ENCODE measurements at places on chromosomes 2 and 18.

- DNase-seq, result peak; percentile 36
Measured at GRCh38 chr2:216690853-216691741, 4.3 kb downstream of the IGFBP5 start.

DNA sequence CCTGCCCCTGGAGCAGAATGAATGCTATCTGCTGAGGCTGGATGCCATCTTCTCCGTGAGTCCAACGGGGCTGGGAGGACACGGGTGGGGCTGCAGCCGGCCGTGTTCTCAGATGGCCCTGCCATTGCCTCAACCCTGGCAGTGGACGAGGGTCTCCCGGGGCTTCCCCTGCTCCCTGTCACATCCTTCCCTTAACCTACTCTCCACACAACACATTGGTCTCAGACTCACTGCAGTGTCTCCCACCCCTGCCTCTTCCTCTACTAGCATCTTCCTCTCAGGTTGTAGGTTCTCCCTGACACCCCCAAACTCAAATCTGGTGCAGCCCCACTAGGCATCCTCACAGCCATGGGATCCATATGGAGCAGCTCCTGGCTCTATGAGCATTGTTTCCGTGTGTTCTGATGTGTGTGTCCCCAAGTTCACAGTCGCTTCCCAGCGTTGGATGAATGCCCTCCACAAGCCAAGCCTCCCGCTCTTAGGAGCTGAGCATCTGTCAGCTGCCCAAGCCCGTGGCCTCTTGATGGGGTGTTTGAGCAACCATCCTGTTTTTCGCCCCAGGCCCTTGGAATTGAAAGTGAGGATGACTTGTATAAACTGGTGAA, 27.8 kb downstream of the OTOF start:
- DNase-seq, result no peak

DNA sequence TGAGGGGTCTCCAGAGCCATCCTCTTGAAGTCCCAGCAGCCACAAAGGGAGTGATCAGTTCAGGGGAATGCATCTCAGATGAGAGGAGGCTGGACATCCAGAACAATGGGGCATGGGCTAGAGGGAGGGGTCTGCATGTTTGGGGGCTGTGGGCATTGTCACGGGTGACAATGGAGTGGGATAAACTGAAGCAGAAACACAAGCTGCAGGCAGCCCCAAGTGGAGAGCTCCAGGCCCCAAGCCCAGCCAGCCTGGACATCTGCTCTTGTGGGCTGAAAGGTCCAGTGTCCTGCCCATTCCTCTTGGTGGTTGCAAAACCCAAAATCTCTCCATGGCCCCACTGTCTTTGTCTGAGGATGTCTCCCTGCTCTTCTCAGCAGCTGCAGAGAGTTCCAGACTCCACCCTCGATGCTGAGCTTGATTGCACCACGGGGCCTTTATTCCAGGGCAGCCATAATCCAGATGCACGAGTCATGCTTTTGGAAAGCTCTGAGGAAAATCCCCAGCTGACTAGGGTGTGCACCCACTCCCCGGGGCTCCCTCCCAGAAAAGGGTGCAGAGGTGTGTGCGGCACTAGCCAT, 149.4 kb downstream of the TNS1 start:
- no peak for DNase-seq

- DNase-seq, result no peak
Measured at GRCh38 chr2:225457482-225457881, 58.0 kb downstream of the NYAP2 start.

DNA sequence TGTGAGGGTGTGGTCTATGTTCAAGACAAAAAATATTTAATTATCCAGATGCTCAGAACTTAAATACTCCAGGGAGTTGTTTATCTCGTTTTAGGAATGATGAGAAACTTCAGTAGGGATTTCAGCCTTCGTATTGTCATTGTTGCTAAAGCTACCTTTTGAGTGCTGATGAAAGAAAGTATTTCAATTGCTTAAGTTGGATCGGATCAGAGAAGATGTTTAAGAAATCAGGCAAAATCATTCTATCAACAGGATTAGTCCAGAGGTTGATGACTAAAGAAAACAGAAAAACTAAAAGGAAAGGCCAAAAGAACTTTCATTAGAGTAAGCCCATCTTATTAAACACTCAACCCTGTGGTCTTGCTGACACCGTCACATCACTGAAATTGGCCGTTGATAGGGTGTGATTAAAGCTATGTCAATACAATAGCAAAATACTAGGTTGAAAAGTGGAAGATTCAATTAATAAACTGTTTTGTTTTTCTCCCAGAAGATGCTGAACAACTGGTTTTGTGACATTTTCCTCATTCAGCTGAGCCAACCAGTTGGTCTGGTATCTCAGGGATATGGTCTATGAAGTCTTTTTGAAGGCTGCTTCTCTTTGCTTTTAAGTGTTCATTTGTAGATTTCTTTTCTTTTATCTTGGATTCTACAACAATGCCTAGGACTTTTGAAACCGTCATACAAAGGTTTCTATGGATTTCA, 551.7 kb downstream of the SLC4A3 start:
- no peak for DNase-seq

DNA sequence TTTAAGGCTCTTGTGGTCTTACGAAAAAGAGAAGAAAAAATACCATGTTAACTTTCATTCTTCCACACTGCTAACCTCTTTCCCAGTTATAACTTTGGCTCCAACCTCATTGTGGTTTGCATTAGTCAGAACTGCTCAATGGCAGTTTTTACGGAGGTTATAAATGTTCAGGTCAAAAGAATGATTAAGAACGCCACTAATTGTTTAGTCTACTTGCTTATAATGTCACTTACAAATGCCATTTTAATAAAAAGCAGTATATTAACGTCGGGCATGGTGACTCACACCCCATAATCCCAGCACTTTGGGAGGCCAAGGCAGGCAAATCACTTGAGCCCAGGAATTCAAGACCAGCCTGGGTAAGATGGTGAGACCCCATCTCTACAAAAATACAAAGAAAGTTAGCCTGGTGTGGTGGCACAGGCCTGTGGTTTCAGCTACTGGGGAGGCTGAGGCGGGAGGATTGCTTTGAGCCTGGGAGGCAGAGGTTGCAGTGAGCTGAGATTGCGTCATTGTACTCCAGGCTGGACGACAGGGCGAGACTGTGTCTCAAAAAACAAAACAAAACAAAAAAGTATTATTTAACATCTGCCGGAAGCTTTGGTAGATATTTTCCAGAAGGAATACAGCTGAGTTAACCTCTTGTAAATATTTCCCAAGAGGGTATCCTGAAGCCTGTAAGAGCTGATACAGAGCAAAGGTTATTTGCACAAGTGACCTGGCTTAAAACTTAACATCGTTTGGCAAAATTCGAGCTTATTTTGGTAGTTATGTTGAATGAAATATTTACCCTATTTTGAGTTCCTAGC, 5.1 kb downstream of the AGPS start:
- no peak for DNase-seq

DNA sequence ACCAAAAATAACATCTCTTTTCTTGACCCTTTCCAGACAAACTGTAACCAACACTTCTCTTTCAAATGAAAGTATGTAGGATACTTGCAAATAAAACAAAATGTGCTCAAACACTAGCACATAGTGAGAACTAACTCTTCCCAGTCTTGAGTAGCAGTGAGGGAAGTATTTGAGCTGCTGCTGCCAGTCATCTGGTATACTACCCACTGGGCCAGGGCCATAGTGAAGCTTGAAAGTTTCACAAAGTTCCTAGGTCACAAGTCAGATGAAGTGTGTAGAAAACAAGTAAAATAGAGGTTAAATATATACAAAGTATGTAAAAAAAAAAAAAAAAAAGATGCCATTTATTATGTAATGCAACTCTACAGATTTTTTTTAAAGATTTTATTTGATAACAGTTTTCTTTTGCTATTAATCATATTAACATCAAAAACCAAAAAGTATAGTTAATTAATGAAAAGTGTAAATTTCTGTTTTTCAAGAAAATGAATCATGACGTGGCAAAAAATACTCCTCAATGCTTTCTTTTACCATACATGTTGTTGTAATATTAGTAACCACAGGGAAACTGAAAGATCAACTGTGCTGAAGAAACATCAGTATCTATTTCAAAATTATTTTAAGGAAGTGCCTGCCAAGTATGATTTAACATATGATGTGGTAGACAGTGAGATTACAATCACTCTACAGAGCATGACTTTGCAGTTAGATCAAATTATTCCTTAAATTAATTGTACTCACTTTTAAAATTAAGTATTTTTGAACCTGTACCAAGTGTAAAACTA, 21.6 kb upstream of the TRIB2 start:
- DNase-seq, result no peak

DNA sequence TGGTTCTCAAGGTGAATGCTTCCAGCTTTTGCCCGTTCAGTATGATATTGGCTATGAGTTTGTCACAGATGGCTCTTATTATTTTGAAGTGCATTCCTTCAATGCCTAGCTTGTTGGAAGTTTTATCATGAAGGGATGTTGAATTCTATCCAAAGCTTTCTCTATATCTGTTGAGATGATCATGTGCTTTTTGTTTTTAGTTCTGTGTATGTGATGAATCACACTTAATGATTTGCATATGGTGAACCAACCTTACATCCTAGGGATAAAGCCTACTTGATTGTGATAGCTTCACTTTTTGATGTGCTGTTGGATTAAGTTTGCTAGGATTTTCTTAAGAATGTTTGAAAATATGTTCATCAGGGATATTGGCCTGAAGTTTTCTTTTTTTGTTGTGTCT, 112.1 kb downstream of the MBD2 start:
- no peak for DNase-seq

DNA sequence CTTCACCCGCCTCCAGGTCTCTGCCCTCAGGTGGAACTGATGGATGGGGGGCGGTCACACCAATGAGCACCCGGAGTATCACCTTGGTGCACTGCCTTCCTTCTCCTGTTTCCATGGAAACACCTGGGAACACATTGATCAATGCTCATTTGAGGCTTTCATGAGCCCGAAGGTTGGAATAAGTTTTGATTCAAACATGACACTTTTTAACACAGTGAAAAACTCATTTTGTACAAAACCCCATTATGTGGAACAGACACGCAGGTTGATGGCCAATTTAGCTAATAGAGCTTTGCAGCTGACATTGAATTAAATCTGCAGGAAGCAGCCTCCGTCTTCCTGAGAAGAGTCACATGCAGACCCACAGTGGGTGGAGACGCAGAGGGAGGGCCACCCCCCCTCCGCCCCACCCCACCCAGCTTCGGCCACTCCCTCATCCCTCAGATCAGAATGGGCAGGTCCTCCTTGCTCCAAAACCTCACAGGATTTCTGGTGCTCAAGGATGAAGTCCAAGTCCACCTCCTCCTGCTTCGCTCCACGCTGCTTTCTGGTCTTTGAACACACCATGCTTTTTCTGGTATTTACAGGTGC, 96.0 kb upstream of the MYCN start:
- no peak for DNase-seq

DNA sequence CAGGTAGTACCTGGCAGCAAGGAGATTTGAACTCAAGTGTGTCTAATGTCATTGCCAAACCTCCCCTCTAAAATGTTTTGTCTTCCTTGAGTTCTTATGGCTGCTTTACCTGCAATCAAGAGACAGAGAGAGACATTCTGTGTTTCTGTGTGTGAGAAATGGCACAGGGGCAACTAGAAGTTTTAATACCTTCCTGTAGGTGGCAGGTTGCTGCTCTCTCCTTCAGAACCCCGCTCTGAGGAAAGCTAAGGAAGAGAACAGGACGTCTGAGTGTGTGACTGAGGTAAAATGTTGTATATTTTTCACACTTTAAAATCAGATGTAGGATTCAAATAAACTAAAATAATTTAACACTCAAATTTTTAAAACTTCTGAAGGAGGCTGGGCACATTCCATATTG, 19.2 kb downstream of the DTNA start:
- DNase-seq, result no peak

GRCh38 chr2:11720752-11721151, 25.7 kb upstream of the LPIN1 start:
- no peak for DNase-seq

GRCh38 chr2:222960126-222960525, 91.9 kb upstream of the KCNE4 start:
- DNase-seq, result no peak

- peak; percentile 90 for DNase-seq
Measured at GRCh38 chr2:177264693-177265587, at the start of gene NFE2L2. Gene NFE2L2, minus strand, starts transcription at chr2:177264727. Its CDS starts 151 bp downstream, at chr2:177264576.

Measured in activated CD4-positive, alpha-beta T cell treated with anti-CD3 and anti-CD28 coated beads, Interleukin-2, amount 10 ng/mL, durations not matched to agents 7 days and 5 days (primary cell).